ENCODE measurements at places on chromosomes 7 and 10.

DNA sequence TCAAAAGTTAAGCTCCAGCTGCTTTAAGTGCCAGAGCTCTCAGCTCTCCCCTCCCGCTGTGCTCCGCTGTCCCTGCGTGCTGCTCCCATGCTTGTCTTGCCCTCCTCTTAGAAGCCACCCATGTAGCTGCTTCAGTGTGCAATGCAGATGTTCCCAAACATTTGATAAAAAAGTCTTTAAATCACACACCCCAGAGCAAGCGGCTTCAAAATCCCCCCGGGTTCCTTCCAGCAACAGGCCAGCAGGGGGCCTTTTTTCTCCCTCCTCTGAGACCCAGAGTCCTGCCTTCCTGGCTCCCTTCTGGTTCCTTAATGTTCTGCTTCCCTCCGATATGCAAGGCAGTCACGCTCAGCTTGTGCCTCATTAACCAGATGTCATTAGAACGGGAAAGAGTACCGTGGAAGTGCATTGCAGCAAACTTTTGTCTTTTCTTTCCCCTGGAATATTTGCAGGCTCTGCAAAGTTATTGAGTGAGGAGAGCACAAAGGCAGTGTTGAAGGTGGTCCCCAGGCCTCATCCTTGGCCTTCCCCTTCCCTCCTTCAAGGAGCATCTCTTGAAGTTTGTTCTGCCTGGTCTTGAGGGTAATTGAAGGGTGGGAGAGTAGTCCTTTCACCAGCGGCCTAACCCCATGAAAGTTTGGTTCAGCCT is 25.5 kb downstream of the LDB3 start:
- DNase-seq, result no peak

- no peak for DNase-seq
Measured at GRCh38 chr7:71912476-71912875, 499.7 kb downstream of the CALN1 start.

GRCh38 chr7:151459726-151460473 is 20.0 kb upstream of the CRYGN start:
- DNase-seq, result no peak

DNA sequence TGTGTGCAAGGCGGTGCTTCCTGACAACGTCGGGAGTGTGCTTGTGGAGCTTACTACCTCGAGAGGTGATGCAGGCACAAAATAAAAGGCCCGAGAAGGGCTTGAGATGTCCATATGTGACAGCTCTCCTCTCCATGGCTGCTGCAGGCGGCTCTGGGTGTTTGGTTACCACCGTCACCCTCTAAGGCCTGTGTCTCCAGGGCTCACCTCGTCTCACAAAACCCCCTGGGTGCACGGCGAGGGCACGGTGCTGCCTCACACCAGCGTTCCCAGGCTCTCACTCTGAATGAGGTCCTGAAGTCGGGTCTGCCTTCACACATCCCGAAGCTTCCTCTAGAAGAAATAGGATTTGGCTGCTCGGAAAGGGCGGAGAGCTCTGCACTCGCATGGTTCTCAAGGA is 32.9 kb downstream of the PROSER2 start:
- DNase-seq, result no peak

DNA sequence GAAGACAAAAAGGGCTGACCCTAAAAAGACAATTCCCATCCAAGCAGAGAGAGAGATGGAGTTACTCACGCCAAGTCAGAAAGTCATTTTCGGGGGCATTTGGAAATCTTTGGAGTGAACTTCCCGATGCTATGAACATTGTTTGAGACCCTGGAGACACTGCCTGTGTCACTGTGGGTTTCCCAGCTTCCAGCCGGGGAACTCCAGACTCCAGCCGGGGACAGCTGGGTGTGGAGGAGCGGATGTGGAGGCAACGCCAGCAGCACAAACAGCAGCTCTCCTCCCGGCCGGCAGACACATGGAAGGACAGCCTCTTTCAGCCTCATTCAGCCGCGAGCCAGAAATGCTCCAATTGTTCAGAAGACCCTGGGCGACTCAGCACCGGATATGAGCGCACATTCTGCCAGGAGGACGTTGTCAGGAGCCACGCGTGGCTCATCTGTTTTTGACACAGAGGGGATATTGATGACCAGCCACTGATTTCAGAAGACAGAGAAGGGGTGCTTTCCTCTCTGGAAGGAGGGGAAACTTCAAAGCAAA is 97.6 kb downstream of the PRPF18 start:
- DNase-seq, result no peak
